ENCODE measurements at places on chromosomes 11 and 22. TPM values are rescaled to one million over a fixed set of nuclear protein-coding genes. Genes with fewer than 3 reads are reported as not detected.

CRYBB3 gene
- not detected for total RNA-seq

MPPED1 gene
- not detected for total RNA-seq

RAB38 gene
- total RNA-seq = not detected

CNIH2 gene
- total RNA-seq = 5.8 TPM

GSTT4 gene
- not detected for total RNA-seq

NEFH gene
- not detected for total RNA-seq

CDKN1C gene
- not detected for total RNA-seq

CFAP68 gene
- 23.1 TPM for total RNA-seq

OR52I1 gene
- total RNA-seq = not detected

OR52H1 gene
- total RNA-seq = not detected

C11orf21 gene
- total RNA-seq = not detected

TPST2 gene
- 15.0 TPM for total RNA-seq

MUC6 gene
- total RNA-seq = not detected

OR8D1 gene
- not detected for total RNA-seq

GNAZ gene
- total RNA-seq = 11.2 TPM

OR5B21 gene
- total RNA-seq = not detected

ZBTB16 gene
- total RNA-seq = not detected

- peak; percentile 96 for DNase-seq
These were observed 11.4 kb upstream of the A4GALT start for GRCh38 chr22:42732081-42732480.

- DNase-seq = peak; percentile 83
These were observed 71.0 kb downstream of the JAM3 start for GRCh38 chr11:134139873-134140331.

DNA sequence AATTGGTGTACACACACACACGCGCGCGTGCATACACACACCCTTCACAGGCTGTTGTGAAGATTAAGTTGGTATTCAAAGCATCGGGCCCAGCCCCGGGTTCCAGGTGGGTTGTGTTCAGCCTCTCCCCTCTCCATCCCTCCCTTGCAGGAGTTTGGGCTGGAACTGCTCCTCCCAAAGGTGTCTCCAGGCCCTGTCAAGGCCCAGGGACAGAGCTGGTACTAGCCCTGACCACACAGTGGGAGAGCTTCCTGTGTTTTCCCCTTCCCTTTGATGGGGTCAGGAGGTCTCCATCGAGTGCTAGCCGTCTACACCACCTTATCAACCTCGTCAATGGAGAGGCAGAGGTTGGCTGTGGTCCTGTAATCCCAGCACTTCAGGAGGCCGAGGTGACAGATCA, 36.5 kb upstream of the CSNK1E start:
- DNase-seq = no peak

GRCh38 chr11:80748207-80748925, 1307.5 kb upstream of the TENM4 start:
- DNase-seq = no peak

DNA sequence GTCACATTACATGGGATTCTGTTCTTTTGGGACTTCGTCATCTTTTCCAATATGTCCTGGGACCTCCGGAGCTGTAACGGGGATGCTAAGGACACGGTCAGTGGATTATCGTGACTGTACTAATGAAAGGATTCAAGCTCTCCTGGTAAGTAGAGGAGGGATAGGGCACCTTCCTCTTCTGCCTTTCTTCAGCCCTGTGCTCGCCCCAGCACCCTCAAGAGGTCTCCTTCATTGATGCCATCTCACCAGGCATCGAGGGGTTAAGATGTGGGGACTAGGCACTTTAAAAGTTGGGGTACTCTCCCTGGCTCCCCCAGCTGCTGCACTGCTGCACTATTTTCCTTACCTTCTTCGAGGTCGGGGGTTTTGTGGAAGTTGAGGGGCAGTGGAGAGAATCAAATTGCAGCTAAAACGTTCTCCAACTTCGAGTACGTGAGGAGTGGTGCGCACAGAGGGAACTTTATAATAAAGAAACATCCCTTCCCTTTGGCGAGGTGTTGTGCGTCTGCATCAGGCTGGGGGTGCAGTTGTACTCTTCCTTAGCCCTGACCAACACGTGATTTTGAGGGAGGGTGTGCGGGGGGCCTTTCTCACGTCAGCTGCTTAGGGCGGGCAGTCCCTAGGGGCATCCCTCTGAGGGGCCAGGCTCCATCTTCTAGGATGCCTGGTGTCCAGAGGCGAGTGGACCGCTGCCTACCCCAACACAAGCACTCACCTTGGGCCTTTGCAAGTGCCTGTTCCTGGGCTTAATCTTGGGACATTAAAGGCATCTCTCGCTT, 96.1 kb downstream of the GRAMD1B start:
- DNase-seq = no peak

GRCh38 chr11:907668-908067, 2.9 kb downstream of the CHID1 start:
- no peak for DNase-seq

- no peak for DNase-seq
These were observed 2.2 kb downstream of the C11orf24 start for GRCh38 chr11:68269414-68270081.

GRCh38 chr22:19719050-19719482, 4.3 kb upstream of the GP1BB start:
- DNase-seq = no peak

GRCh38 chr11:132106096-132106982, 735.9 kb downstream of the NTM start:
- DNase-seq = no peak

DNA sequence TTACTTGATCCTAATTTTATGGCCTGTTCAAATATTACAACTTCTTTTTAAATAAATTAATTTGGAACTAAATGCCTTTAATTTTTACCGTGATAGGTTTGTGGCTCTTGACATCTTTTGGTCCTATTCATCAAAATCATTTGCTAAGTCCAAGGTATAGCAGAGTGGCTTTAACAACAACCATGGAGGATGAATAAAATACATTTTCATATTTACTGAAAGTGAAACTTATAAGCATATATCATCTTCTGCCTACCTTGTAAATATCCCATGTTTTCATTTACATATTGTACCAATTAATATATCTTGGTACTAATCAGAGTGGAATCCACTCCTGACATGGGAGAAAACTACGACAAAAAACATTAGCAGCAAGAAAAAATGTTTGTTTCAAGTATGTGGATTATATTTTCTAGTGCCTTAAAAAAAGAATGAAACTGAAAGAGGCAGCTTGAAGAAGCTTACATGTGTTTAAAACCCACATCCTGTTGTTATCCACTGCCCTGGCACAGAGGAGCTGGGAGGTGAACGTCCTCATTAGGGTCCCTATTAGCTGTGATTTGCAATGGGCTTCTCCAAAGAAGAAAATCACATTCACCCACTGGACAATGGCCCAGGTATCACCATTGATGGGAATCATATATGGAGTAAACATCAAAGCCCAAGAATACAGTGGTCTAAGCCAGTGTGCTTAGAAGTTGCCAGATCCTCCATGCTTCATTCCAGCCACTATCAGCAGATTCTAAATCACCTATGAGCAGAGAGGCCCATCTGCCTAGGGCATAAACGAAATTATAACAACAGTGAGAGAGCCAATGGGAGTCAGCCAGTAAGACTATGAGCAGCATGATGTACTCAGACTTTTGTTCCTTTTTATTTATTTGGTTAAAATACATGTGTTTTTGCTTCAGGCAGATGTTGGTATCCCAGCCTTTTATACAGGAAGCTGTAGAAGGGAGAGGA, 84.7 kb downstream of the MAML2 start:
- DNase-seq = no peak

GRCh38 chr11:77619576-77620198, 17.9 kb downstream of the CLNS1A start:
- DNase-seq = peak; percentile 62

GRCh38 chr11:14751975-14752407, 108.4 kb downstream of the PDE3B start:
- no peak for DNase-seq

DNA sequence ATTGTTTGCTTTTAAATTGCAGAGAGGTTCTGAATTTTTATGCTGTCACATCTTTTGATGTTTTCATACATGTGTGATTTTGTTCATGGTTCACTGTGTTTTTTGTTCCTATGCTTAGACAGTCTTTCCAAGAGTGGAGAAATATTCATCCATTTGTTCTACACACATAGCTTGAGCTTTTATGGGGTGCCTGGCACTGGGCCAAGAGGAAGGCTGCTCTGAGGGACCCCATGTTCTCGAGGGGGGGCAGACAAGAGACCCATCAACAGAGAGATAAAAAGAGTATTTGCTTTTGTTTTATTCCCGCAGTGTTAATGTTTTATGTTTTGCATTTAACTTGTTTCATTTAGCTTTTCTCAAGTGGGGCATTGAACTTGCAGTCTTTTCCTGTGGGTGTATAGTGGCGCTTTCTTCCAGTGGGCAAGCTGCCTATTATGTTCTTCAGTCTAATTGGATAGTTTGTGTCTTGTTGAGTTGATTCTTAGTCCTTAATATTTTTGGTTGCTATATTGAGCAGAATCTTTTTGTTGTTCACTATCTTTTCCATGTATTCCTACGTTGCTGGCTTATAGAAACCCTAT, 57.7 kb downstream of the CABIN1 start:
- DNase-seq = no peak

DNA sequence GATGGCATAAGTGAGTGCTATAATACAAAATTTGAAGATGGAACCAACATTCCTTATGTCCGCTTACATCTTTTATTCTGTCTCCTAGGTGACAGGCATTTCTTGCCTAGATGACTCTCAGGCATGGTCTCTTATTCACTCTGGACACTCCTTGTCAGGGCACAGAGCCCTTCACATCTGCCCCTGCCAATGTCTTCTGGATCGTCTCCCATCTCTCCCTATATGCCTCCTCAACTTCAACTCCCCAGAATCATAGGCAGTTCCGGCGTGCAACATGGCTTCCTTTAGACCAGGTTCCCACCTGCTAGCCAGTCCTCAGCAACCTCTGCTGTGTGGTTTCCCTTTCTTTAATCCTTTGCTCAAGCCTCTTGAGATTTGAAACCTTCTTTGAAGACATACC, 300.9 kb downstream of the TENM4 start:
- no peak for DNase-seq

DNA sequence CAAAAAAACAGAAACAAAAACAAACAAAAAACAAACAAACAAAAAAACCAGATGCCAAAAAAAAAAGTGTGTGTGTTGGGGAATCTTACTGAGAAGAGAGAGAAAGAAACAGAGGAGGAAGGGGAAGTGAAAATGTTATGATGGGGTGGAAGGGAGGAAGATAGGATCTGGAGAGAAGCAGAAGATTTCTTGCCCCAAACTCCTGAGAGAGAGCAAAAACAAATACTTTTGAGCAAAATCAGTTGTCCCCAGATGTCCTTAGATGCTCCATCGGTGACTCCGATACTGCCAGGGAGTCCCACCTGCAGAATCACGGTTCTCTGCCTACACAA, 19.9 kb upstream of the GRAMD1B start:
- DNase-seq = no peak

DNA sequence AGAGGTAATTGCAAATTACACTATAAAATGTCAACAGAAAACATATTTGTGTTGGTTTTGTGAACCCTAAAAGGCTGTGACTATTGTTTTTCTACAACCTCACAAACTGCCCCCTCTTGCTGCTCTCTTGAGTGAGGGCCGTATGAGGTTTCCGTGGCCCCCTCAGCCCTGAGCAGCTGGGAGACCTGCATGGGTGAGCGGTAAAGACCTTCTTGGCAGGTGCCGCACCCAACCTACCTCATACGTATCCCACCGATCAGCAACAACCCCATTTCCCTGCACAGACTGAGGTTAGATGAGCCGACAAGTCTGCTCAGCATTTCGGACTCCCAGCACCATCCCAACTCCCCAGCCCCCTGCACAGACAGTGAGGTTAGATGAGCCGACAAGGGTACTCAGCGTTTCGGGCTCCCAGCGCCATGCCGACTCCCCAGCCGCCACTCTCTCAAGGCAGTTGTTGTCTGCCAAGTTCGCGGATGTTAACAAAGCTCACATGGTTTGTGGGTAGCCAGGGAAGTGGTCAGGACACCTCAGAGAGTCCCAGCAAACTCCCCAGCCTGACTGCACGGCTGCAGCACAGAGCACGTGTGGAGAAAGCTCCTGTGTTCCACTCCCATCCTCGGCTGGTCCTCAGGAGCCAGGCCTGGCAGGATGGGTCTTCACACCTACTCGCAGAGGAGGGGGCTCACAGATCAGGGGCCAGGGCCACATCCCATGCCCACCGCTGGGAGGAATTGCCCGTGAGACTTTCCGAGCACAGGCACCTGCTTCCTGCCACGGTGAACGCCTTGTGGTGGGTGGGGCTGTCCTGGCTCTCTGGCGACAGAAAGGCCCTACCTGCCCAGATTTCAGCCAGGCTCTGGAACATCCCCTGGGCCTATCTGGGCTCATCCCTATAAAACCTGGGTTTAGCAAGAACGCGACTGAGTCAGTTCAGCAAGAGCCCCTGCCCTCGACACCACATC, 502.9 kb downstream of the BRD1 start:
- no peak for DNase-seq

DNA sequence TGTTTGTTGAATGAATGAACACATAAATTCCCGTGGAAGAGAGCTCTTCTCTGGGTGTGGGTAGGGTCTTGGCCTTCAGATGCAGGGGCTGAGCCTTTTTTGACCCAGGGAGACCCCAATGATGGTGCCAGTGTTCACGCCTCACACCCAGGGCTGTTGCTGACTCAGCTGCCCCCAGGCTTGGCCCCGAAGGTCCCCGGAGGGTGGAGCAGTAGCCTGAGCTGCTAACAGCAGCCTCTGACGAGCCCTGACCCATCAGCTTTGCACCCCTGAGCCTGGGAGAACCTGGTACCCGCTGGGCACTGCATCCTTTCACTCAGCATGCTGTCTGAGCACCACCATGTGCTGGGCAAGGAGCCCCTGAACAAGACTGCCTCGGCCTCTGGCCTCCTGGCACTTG, 23.9 kb downstream of the NFAM1 start:
- no peak for DNase-seq

DNA sequence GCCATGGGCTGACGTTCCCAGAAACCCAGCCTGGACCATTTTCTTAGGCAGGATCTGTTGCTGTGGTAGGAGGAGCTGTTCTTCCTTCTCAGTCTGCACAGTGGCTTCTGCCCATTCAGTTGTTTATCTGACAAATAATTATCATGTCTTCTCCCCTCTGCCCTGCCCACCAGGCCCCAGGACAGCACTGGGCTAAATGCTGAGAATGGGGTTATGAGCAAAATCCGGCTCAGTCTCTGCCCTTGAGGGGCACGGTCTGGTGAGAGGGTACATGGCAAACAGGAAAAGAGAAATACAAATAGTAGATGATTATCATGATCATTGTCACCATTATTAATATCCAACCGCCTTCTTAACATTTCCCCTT, 42.9 kb downstream of the C11orf96 start:
- DNase-seq = no peak

- no peak for DNase-seq
These were observed 24.1 kb upstream of the CCDC89 start for GRCh38 chr11:85709941-85710702.

Measured in SJCRH30 (cell line).